ENCODE measurements at places on chromosomes 1 and 21.

DNA sequence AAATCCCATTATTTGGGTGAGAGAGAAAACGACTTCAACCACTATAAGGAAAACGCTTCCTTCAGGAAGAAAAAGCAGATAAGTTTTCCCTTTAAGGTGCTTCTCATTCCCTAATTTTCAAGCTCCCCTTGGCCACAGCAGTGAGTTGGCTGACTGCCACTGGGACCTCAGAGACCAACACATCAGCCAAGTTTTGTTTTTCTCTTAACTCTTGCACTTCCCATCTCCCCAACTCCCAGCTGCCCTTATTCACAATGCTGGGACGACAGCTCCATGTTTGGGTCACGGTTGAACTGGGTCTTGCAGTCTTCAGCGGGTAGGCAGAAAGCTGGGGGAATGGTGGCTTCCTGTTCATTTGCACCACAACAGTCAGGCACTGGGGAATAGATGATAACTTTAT, 18.9 kb downstream of the SGIP1 start:
- DNase-seq = no peak

DNA sequence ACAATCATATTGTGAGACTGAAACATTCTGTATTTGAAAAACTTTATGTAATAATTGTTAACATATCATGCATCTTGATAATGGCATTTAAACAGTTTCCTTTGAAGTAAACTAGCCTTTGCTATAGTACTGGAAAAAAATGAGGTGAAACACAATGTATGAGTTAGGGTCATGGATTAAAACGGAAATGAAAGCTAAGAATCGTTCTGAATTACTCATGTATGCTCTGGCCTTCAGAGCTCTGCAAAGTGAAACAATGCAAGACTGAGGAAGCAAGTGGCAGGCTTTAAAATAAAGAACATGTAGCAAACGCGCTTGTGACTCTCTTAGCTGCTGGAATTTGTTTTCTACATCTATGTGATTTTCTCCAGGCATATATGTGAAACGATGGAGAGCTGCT, 317.1 kb downstream of the DPYD start:
- DNase-seq = no peak

GRCh38 chr1:36323636-36324352, at the start of gene EVA1B:
Gene EVA1B, minus strand, starts transcription at chr1:36323645. Its CDS starts 608 bp downstream, at chr1:36323037.
- DNase-seq = peak; percentile 57

DNA sequence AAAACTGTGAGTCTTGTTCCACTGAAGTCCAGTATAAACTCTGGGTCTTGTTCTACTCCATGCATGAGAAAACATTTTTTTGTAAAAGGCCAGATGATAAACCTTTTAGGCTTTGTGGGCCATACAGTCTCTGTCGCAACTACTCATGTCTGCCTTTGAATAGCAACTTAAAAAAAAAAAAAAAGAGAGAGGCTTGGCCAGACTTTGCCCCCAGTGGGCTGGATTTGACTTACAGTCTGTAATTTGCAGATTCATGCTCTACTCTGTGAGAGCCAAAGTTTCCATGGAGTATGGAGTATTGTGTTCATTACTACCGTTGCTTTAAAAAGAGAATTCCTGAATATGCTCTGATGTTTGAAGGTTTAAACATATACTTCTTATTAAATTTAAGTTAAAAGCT, 654.9 kb upstream of the PKN2 start:
- no peak for DNase-seq

DNA sequence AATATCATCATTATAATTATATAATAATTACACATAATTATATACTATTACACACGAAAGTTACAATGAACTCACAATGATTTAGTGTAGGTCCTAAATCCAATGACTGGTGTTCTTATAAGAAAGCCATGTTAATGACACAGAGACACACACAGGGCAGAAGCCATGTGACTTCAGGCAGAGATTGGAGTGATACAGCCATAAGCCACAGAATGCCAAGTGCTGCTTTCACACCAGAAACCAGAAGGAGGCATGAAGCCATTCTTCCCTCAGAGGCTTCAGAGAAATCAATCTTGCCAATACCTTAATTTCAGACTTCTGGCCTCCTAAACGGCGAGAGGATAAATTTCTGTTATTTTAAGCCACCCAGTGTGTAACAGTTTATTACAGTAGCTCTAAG, 147.4 kb upstream of the KRTAP19-8 start:
- DNase-seq = no peak

- no peak for DNase-seq
These were observed 48.1 kb downstream of the LHX4 start for GRCh38 chr1:180278194-180278515.

GRCh38 chr1:158013840-158014730, 20.6 kb downstream of the KIRREL1 start:
- no peak for DNase-seq

DNA sequence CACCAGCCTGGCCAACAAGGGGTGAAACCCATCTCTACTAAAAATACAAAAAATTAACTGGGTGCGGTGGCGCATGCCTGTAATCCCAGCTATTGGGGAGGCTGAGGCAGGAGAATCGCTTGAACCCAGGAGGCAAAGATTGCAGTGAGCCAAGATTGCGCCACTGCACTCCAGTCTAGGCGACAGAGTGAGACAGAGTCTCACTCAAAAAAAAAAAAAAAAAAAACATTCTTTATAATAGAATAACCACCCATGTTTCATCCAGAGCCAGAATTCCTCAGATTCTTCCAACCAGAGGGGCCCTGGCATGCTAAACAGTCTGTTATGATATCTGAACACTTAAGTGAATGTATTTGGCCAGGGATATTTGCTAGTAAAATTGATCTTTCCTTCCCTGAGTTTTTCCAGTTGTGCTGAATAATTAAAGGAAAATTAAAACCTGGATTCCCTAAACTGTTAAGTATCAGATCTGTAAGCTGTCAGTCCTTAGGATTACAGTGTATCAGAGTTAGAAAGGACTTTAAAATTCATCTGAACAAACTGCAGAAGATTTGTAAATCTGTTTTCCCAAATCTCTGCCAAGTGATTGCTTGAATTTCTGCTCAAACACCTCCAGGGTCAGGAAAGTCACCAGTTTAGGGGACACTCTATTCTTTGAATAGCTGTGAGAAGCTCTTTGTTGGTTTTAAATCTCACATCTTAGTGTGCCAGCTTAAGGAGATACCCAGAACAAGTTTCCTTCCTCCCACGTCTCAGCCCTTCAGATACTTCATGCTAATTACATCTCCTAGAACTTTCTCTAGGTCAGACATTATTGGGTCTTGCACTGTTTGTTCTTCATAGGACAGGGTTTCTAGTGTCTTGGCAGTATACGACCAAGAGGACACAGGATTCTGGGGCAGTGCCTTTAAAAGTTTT, 84.6 kb upstream of the BMP8A start:
- no peak for DNase-seq

GRCh38 chr1:226292874-226293552, 16.0 kb downstream of the LIN9 start:
- no peak for DNase-seq

DNA sequence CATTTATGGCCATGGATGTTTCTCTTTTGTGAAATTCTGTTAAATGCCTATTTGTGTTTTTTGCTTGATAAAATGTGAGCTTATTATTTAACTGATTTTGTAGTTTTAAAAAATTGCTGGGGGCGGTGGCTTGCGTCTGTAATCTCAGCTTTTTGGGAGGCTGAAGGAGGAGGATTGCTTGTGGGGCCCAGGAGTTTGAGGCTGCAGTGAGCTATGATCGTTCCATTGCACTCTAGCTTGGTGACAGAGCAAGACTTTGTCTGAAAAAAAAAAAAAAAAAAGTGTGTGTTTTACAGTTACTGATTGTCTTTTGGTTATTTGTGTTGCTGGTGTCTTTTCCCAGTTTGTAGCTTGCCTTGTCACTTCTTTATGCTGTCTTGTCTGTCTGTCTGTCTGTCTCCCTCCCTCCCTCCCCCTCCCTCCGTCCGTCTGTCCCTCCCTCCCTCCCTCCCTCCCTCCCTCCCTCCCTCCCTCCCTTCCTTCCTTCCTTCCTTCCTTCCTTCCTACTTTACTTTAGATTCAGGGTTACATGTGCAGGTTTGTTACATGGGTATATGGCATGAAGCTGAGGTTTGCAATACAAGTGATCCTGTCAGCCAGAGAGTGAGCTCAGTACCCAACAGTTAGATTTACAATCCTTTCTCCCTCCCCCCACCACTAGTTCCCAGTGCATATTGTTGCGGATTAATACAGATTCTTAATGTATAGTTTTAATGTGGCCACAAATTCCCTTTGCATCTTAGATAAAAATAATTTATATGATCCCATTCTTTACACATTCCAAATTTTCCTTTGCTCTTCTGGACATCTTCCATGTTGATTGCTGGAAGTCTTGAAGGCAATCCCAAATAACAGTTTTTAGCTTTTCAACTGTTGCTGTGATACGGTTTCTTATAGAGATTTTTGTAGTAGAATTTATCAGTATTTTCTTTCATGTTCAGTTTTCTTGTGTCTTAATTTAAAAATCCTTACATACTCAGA, 25.1 kb downstream of the PTBP2 start:
- DNase-seq = no peak

DNA sequence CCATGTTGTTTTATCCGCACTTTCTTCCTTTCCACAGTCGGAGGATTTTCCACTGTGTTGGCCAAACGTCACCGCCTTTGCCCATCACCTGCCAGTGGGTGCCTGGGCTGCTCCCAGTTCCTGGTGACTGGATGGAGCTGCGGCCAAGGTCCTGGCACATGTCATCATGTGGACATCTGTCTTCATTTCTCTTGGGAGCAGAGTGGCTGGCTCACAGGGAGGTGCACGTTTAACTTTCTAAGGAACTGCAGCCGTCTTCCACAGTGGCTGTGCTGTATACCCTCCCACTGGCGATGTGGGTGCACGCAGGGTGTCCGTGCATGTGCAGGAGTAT, 19.5 kb upstream of the RNF223 start:
- DNase-seq = no peak

GRCh38 chr1:156504821-156505678, 4.5 kb upstream of the MEF2D start:
- DNase-seq = peak; percentile 94

DNA sequence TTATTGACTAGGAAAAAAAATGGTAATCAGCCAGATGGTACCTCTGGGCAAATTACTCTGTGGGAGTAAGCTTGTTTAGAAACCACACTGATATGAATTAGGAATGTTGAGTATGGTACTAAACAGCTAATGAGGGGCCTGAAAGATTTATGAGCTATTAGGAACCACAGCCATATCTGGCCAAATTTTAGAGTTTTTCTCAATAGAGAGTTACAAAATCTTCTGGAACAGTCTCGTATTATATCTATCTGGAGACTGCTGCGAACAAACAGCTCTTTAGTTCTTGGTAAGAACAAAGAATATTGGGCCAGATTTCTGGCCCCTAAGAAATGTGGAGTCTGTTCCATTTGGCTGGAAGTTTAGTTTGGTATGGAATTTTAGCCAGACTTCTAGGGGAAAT, 4.9 kb upstream of the PODN start:
- no peak for DNase-seq

- DNase-seq = no peak
These were observed 102.7 kb downstream of the LMX1A start for GRCh38 chr1:165253818-165254254.

- no peak for DNase-seq
These were observed 304.4 kb downstream of the RRAGC start for GRCh38 chr1:38555130-38555529.

- no peak for DNase-seq
These were observed 98.1 kb downstream of the TNNI3K start for GRCh38 chr1:74333244-74333643.

GRCh38 chr1:226912587-226913176, 27.4 kb upstream of the COQ8A start:
- peak; percentile 22 for DNase-seq

DNA sequence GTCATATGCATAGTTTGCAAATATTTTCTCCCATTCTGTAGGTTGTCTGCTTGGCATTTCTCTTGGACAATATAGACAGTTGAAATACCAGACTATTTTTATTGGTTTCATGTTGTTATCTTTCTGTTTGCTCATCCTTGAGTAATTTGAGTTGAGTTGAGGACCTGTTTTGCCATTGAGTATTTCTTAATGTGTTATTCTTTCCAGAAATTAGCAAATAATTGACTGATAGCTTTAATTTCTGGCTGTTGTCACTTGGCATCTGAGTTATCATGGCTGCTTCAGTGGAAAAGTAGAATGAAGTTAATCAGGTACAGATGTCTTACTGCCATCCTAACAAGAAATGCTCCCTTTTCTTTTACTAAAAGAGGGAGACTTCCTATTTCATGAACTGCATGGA, 264.8 kb upstream of the DUSP10 start:
- DNase-seq = no peak

DNA sequence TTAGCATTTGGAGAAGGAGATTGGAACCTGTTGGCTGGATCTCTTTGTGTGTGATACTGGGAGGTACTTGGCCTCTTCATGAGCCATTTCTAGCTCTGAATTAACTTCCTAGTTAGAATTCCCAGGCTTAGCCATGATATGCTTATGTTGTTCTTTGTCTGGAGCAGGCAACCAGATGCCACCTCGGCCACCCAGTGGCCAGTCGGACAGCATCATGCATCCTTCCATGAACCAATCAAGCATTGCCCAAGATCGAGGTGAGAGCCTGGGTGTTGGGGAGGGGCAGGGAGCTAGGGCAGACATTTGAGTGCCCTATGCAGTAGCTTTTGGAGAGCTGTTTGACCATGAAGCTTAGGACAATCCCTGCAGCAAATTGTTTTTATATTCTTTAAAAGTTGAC, 26.5 kb upstream of the PIGV start:
- DNase-seq = no peak

GRCh38 chr21:20250337-20250736, 747.9 kb upstream of the NCAM2 start:
- no peak for DNase-seq

GRCh38 chr1:47827109-47827508, 170.1 kb downstream of the TRABD2B start:
- DNase-seq = no peak

DNA sequence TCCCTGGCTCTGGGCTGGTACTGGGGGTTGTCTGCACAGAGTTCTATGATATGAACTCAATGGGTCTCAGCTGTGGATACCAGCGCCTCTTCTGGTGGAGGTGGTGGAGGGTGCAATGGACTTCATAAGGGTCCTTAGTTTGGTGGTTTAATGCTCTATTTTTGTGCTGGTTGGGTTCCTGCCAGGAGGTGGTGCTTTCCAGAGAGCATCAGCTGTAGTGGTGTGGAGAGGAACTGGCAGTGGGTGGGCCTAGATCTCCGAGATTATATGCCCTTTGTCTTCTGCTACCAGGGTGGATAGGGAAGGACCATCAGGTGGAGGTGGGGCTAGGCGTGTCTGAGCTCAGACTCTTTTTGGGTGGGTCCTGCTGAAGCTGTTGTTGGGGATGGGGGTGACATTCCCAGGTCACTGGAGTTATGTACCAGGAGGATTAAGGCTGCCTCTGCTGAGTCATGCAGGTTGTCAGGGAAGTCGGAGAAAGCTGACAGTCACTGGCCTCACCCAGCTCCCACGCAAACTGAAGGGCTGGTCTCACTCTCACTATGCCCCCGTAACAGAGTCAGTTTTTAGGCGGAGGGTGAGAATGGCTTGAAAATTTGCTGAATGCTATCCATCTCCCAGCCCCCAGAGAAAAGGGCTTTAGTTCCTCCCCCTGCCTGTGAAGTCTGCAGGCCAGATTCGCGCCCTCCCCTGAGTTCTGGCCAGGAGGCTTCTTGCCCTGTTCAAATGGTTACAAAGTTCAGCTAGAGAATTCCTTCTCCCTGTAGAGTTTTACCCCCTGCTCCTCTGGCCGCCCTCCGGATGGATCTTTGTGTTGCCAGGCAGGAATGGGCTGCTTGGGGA, 902.9 kb downstream of the LTN1 start:
- DNase-seq = no peak

Data from activated T-helper 2 cell treated with anti-CD3 and anti-CD28 coated beads, Interferon-gamma antibody, Interleukin-2, Interleukin-4, amounts not matched to agents 10 μg/mL and 5 μg/mL and 100 μg/mL, durations not matched to agents 14 hours and 24 hours and 36 hours (primary cell).